ENCODE measurements at places on chromosomes 1 and 21.

DNA sequence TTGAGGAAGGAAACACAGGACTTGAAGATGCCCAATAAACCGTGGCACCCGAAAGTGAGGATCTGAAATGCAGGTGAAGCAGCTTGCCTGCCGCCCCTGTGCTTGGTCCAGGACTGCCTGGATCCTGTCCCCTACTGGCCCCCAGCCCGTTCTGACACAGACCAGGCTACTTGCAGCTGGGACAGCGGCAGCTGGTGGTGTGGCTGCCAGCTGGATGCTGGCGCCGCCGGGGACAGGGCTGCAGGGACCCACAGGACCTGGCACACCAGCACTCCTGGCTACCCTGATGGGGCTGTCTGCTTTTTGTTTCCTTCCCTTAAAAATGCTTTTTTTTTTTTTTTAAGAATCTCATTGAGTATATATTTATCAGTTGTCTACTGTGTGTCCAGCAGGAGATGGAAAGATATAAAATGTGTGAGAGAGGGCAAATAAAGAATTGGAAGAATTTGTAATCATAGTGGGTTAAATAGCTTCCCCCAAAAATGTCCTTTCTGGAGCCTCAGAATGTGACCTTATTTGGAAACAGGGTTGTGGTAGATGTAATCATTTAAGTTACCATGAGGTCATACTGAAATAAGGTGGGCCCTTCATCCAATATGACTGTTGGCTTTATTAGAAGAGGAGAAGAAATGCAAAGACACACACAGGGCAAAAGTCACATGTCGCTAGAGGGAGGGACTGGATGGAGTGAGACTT, 165.6 kb downstream of the DSCAM start:
- DNase-seq, result no peak

GRCh38 chr1:109592916-109593315, 26.5 kb downstream of the GNAT2 start:
- no peak for DNase-seq

DNA sequence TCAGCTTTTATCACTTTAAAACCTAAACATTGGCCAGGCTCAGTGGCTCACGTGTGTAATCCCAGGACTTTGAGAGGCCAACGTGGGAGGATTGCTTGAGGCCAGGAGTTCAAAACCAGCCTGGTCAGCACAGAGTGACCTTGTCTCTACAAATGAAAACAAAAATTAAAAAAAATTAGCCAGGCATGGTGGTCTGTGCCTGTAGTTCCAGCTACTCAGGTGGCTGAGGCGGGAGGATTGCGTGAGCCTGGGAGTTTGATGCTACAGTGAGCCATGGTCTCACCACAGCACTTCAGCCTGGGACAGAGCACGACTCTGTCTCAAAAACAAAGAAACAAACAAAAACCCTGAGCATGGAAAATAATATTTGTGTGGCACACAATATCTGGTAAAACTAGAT, 143.5 kb upstream of the HNRNPU start:
- DNase-seq, result no peak

DNA sequence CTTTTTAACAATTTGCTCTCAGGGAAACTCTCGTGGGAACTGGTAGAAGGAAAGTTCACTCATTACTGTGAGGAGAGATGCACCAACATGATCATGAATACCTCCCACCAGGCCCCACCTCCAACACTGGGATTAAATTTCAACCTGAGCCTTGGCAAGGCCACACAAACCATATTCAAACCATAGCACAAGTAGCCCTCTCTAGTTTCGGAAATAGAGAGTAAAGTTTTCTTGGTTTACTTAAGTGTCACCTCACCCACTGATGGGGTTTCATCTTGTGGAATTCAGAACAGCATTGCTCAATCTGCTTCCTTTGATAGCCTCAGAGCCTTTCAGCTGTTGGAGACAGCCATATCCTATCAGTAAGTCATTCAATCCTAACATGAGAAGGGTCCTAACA, 25.5 kb upstream of the CCSAP start:
- no peak for DNase-seq

DNA sequence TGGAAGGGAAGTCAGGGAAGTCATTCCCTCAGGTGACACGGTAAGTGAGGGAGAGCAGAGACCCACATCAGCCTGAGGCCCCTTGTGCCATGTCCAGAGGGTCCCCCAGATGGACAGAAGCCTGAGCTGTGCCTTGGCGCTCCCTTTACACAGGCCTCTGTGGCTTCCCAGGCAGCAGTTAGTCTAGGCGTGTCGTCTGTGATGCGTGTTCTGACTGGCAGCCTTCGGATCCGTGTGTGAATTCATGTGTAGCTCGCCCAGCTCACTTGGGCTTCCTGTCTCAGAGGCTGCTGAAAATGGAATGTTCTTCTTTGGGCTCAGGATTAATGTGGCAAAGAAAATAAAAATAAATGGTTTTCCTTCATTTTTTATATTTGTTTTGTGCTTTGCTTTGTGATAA, 28.3 kb downstream of the PRMT2 start:
- no peak for DNase-seq

DNA sequence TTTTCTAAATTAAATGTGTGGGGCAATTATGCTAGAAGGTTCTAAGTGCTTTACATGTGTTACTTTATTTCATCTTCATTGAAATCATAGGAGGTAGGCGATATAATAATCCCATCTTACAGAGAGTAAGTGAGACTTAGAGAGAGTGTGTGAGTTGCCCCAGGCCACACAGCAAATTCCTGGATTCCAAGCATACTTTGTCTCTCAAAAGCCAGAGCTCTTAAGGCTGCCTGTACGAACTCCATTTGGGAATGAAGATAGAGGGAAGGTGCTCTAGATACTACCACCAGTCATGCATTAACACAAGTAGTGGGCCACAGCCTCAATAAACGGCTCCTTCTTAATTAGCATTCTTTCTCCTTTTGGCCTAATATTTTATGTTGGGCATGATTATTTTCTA, 170.1 kb downstream of the SIPA1L2 start:
- DNase-seq, result no peak

Measured in dermis blood vessel endothelial cell (primary cell).